ENCODE measurements at places on chromosomes 4 and X.

DNA sequence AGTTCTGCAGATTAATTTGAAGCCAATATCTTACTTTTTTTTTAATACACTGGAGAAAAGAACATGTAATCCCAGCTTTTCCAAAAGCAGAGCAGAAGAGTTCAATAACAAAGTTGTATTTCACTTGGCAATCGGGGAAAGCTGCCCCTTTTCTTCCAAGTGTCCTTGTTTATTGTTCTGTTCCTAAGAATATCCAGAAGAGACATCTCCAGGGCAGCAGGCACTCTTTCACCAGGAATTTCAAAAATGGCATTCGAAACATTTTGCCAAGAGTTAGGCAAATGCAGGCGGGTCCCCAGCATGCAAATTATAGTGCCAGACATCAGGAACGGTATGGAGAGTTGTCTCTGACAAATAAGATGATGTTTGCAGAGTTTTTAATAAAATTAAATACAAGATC lies 494.5 kb downstream of the BCOR start:
- no peaks in the 10 kb centered on the region for H3K27me3 ChIP-seq
- no peaks in the 10 kb centered on the region for H3K36me3 ChIP-seq
- no peak overlapping the region for H3K27ac ChIP-seq

- no peaks in the 10 kb centered on the region for H3K36me3 ChIP-seq
- no peak overlapping the region for H3K4me3 ChIP-seq
- peaks cover 2% of the 10 kb centered on the region for H3K27me3 ChIP-seq
- no peak for DNase-seq
- no peaks in the 10 kb centered on the region for H3K4me1 ChIP-seq
These were observed 12.9 kb upstream of the WDR17 start for GRCh38 chr4:176052744-176053143.

- no peaks in the 10 kb centered on the region for H3K27me3 ChIP-seq
- no peak for DNase-seq
- peaks cover 3% of the 10 kb centered on the region for H3K4me1 ChIP-seq
- no peaks in the 10 kb centered on the region for H3K36me3 ChIP-seq
These were observed 4.6 kb upstream of the ERCC6L start for GRCh38 chrX:72243472-72243871.

DNA sequence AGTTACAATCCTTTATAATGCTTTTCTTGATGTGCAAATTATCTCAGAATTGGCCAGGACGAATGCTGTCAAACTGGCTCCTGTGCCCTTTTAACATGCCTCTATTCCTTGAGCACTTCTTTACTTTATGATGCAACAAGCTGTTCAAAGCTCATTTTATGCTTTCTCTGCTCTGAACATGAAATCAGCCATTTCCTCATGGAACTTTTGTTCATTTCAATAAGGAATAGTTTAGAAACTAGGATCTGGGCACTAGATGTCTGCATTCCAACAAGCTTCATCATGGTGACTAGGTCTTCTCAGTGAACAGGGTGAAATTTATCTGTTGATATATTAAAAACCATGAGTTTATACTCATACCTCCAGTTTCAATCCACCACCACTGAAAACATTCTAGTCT lies 87.3 kb upstream of the TEX13A start:
- no peaks in the 10 kb centered on the region for H3K36me3 ChIP-seq
- DNase-seq = no peak
- no peaks in the 10 kb centered on the region for H3K4me1 ChIP-seq

DNA sequence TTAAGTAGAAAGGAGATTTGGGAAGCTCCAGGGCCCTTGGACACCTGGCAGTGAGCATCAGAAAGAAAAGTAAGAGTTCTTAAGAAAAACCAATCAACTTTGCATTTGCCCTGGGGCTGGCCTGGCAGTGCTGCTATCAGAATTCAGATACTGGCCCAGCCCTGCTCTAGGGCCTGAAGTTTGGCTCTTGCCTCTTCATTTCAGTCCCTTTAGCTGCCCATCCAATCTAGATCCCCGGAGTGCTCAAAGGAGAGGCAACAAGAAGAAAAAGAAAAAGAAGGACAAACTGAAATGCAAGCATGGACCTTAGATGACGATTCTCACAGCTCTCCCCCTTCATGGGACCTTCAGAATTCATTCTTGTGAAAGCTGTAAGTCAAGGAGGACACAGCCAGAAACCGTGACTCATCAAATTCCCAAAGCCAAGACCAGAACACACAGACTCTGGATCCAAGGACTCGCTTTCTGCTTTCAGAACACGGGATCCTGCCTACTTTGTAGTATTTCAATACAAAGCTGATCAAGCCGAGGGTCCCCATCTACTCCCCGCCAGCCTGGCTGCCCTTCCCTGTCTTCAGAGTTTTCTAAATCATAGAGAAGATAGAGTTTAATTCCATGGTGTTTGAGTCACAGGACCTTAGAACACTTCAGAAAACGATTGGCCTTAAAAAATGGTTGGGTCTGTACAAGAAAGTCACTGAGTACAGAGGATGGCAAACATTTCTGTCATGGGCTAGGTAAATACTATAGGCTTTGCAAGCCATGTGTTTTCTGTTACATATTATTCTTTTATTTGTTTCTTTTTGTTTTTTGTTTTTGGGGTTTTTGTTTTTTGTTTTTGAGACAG lies 103.7 kb downstream of the RBM47 start:
- H3K36me3 ChIP-seq = no peaks in the 10 kb centered on the region
- DNase-seq = no peak
- no peak overlapping the region for H3K4me3 ChIP-seq
- no peaks in the 10 kb centered on the region for H3K27me3 ChIP-seq
- no peak overlapping the region for H3K27ac ChIP-seq

DNA sequence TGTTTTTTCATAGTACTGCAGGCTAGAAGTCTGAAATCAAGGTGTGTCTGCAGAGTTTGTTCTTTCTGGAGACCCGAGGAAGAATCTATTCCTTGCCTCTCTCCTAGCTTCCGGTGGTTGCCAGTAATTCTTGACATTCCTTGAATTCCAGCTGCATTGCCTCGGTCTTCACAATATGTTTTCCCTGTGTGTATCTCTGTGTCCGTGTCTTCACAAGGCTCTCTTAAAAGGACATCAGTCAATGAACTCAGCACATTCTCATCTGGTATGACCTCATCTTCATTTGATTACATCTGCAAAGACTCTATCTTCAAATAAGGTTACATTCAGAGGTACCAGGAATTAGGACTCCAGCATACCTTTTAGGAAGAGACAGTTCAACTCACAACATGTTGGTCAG lies 163.4 kb downstream of the BANK1 start:
- H3K4me3 ChIP-seq = no peak overlapping the region
- no peaks in the 10 kb centered on the region for H3K36me3 ChIP-seq
- DNase-seq = no peak
- H3K4me1 ChIP-seq = no peaks in the 10 kb centered on the region
- no peak overlapping the region for H3K27ac ChIP-seq

DNA sequence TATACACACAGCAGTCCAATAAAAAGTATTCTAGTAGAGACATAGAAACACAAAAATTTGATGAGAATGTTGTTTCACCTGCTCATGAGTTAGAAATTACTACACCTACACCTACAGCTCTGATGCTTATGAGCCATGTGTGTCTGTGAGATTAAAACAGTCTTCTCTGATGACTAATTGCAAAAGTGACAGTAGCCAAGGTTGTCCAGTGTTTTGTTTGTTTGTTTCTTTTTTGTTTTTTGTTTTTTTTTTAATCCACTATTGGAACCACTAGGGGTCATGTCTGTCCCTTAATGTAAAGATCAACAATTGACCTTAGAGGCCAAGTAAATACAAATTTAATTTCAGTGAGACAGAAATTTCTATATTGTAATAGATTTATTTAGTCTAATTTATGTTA lies 423.1 kb downstream of the TEX13C start:
- H3K4me3 ChIP-seq = no peak overlapping the region
- no peak for DNase-seq

DNA sequence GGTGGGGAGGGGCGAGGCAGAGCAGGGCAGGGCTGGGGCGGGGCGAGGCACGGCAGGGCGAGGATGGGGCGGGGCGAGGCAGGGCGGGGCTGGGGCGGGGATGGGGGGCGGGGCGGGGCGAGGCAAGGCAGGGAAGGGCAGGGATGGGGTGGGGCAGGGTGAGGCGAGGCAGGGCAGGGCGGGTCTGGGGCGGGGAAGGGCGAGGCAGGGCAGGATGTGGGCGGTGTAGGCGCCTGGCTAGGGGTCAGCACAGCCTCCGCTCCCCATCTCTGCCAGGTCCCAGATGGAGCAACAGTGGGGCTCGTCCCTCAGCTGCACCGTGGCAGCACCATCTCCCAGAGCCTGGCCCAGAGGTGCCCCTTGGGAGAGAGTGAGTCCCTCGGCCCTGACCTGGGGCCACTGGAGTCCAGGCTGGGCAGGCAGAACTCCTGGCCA lies 4.2 kb upstream of the SRPK3 start:
- no peak overlapping the region for H3K4me3 ChIP-seq
- H3K27ac ChIP-seq = no peak overlapping the region
- no peak for DNase-seq
- H3K27me3 ChIP-seq = no peaks in the 10 kb centered on the region
- H3K4me1 ChIP-seq = peaks cover 10% of the 10 kb centered on the region

- no peak for DNase-seq
- H3K27ac ChIP-seq = no peak overlapping the region
- H3K36me3 ChIP-seq = no peaks in the 10 kb centered on the region
- H3K4me1 ChIP-seq = peaks cover 6% of the 10 kb centered on the region
- no peaks in the 10 kb centered on the region for H3K27me3 ChIP-seq
- no peak overlapping the region for H3K4me3 ChIP-seq
These were observed 105.8 kb upstream of the RPS6KA3 start for GRCh38 chrX:20372533-20372932.

DNA sequence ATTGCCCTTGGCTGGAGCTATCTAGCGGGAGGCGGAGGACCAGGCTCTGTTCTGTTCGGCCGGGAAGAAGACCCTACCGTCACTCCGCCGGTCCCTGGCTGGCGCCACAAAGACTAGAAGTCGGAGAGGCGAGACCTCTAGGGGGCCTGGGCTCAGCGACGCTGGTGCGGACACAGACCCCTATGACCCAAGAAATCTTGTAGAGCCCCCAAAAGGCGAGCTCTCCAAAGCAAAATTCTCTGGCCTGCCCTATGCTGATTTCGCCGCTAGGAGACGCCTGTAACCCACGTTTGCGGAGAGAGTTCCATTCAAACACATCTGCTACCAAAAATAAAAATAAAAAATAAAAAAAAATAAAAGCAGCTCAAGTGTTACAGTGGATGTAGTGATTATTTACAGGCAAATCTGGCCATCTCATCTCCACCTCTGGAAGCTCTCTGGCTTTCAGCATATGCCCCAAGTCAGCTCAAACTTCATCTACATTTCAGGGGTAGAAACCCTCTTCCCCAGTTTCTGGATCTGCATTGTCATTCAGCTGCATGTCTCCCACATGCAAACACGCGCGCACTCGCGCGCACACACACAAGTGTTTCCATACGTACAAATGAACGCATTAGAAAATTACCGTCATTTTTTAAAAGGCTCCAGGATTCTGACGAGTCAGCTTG lies 2.4 kb upstream of the PCDH10 start:
- DNase-seq = no peak
- no peak overlapping the region for H3K27ac ChIP-seq
- no peak overlapping the region for H3K4me3 ChIP-seq
- H3K27me3 ChIP-seq = peaks cover 63% of the 10 kb centered on the region

DNA sequence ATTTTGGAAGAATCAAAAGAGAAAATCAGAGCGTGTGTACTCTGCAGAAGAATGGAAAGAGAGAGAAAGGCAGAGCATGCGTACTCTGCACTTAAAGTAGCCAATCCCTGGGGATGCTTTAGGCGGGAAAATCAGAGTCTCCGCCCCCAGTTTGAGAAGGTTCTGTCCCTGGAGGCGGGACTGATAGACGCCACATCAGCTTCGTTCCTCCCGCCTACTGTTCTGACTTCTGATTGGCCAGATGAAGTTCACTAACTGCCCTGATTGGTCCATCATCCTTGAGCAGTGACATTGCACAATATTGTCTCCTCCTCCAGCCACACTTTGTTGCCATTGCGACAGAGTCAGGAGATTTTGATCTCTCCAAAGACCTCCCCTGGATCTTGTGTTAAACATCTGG lies 23.8 kb downstream of the SSX1 start:
- H3K27me3 ChIP-seq = no peaks in the 10 kb centered on the region
- no peak overlapping the region for H3K4me3 ChIP-seq
- H3K27ac ChIP-seq = no peak overlapping the region
- H3K4me1 ChIP-seq = no peaks in the 10 kb centered on the region
- DNase-seq = no peak

DNA sequence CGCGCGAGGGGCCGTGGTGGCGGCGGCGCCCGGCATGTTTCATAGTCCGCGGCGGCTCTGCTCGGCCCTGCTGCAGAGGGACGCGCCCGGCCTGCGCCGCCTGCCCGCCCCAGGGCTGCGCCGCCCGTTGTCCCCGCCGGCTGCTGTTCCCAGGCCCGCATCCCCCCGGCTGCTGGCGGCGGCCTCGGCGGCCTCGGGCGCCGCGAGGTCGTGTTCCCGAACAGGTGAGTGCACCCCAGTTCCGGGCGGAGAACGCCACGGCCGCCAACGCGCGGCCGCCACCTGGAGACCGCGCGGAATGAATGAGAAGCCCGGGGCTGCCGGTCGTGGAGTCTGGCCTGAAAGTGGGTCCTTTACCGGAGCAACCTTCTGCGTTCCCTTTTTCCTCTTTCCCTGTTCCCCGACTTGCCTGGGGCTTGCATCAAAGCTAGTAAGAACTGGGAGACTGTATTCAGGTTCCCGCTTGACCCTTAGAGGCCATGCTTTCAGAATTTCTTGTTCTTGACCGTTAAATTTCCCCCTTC lies 429 bp downstream of the NOCT start:
- H3K36me3 ChIP-seq = peaks cover 2% of the 10 kb centered on the region
- no peaks in the 10 kb centered on the region for H3K27me3 ChIP-seq
- peaks cover 23% of the 10 kb centered on the region for H3K4me1 ChIP-seq
- no peak for DNase-seq
- H3K4me3 ChIP-seq = peak overlapping the region; percentile 87

GRCh38 chr4:150582146-150582872 lies at the start of gene MAB21L2:
TSS of gene MAB21L2 (plus strand) at chr4:150582151. CDS start at chr4:150583030, 879 bp downstream.
- H3K4me1 ChIP-seq = no peaks in the 10 kb centered on the region
- H3K4me3 ChIP-seq = no peak within 1 kb of the TSS
- H3K27ac ChIP-seq = no peak within 1 kb of the TSS
- peaks cover 54% of the 10 kb centered on the region for H3K36me3 ChIP-seq
- no peaks in the 10 kb centered on the region for H3K27me3 ChIP-seq

GRCh38 chrX:154298312-154298711 lies 2.7 kb downstream of the TKTL1 start:
- no peak for DNase-seq
- H3K36me3 ChIP-seq = no peaks in the 10 kb centered on the region
- H3K27me3 ChIP-seq = no peaks in the 10 kb centered on the region
- H3K27ac ChIP-seq = no peak overlapping the region
- H3K4me3 ChIP-seq = no peak overlapping the region
- H3K4me1 ChIP-seq = peaks cover 20% of the 10 kb centered on the region

DNA sequence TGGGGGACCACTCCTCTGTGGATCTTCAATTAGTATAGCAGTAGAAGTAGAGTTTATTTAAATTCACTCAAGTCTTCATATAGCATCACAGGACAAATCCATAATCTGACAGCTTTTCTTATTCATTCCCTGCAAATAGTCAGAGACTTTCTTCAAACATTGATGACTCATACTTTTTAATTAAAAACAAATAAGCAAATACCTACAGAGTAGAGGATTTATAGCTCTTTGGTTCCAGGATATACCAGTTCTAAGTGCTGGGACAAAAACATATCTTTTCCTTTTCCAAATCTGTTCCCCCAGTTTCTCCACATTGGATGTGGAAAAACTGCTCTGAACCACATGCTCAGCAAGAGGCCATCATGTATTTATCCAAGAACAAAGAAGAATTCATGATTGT lies 24.1 kb downstream of the EMCN start:
- peaks cover 2% of the 10 kb centered on the region for H3K27me3 ChIP-seq
- no peak for DNase-seq
- H3K4me1 ChIP-seq = no peaks in the 10 kb centered on the region
- H3K36me3 ChIP-seq = peaks cover 8% of the 10 kb centered on the region
- H3K4me3 ChIP-seq = no peak overlapping the region

- H3K4me3 ChIP-seq = no peak overlapping the region
- H3K27ac ChIP-seq = no peak overlapping the region
- no peak for DNase-seq
- H3K4me1 ChIP-seq = peaks cover 10% of the 10 kb centered on the region
These were observed 39.5 kb downstream of the NSD2 start for GRCh38 chr4:1910643-1911042.

Data from naive thymus-derived CD8-positive, alpha-beta T cell (primary cell).